ENCODE measurements at places on chromosomes 13 and 19.

DNA sequence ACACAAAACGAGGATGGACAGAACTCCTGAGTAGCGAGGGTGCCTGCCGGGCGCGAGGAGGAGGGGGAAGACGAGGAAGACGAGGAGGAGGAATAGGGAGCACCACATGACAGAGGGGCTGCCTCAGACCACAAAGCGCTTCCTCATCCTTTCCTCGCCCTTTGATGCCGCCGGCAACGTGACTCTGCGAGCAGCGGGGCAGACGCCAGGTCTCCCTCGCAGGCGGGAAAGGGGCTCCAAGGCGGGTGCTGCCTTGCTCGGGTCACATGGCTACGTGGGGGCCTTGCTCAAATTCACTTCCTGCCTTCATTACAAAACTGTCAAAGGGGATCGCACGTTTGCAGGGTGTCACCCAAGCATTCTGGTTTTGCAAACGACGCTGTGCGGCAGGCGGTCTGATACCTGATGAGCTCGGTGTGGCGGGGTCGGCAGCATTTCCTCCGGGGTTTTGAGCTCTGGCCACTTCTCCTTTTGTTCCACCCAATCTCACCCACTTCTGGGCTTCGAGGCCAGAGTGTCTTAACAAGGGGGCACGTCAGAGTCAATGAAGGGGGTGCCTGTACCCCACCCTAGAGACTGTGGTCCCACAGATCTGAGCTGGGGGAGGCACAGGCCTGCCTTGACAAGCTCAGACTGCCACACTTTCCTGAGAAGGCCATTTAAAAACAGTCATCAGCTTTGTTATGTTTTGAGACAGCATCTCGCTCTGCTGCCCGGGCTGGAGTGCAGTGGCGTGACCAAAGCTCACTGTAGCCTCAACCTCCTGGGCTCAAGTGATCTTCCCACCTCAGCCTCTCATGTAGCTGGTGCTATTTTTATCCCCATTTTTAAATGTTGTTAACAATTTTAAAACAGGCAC lies 14.9 kb downstream of the MAP2K2 start:
- DNase-seq, result peak; percentile 65

- DNase-seq, result no peak
Measured at GRCh38 chr13:103839460-103839859, 773.2 kb upstream of the SLC10A2 start.

DNA sequence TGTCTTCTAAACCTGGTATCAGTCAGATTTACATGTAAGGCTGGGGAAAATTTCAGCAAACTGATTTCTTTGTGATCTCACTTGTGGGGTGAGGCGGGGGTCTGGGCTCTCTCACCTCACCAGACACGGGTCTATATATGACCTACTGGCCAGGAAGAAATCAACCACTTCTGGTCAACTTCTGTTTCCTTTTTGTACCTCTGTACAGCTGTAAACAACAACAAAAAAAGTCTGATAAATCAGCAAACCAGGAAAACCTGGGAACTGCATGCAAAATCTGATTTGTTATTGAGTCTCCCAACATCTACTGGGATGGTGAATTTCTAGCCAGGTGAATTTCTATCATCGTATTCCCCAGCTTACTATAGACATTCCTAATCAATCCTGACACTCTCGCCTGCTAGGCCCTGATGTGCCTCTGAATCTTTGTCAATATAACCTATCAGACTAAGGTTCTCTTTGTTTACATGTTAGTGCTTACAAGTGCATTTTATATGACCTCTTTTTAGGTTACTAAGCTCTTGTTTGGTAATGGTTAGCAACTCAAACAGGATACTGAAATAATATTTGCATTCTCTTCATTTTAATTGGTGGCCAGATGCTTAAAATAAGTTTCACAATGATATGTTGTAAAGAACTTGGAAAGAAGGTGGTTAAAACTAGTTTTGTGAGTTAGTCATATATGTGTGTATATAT lies 77.7 kb downstream of the LRRC63 start:
- no peak for DNase-seq

DNA sequence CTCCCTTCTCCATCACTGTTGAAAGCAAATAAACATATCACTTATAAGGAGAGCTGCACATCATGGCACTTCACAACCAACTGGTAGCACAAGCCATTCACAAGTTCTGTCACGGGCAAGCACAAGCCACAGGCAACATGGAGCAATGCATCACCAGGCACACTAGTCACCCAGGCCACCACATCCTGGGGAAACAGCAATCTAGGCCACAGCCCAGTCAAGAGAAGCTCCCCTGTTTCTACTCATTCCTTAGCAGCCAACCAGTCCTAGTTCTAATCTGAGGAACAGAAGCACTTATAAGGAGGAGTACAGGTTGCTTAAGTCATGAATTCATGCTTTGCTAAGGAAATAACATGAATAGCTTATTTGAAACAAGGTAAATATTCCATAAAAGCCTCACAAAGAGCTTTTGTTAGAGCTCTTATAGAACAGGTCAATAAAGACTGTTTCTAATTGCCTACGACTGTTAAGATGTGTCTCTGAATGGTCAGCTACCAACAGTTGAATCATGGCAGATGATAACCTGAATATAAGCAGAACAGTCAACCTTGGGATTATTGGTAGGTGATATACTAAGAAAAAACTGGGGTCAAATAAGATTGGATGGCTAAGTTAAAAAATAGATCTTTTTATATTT lies 169.0 kb downstream of the TBC1D4 start:
- DNase-seq, result no peak

DNA sequence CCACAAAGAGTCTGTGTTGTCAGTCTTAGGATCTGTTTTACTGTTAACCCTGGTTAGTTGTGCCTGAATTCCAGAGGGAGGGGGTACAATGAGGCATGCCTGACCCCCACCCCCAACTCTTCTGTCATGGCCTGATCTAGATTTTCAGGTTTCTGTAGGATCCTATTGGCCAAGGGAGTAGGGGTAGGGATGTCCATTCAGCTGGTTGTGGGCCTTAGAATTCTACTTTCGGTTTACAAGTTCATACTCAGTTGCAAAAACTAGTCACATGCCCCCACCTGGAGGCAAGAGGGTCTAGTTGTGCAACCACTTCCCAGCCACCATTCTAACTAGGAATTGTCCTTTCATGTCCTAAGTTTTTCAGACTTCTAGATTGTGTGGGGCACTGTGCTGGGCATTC lies 94.3 kb upstream of the MBNL2 start:
- DNase-seq, result no peak

- no peak for DNase-seq
Measured at GRCh38 chr13:87344176-87344575, 327.0 kb upstream of the SLITRK5 start.

DNA sequence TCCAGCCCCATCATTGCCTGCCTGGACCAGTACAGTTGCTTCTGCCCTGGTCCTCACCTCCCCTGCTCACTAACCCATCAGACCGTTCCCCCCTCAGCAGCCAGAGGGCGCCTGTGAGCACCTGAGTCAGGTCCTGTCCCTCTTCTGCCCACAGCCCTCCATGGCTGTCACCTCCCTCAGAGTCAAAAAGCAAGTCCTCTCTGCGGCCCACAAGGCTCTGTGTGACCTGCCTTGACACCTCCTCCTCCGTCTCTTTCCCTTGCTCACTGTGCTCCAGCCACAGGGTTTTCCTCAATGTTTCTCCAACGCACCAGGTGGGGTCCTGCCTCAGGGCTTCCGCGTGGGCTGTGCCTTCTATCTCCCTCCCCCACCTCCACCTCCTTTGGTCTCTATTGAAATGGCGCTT lies 29.4 kb upstream of the PTPRS start:
- no peak for DNase-seq

- DNase-seq, result no peak
Measured at GRCh38 chr19:28170066-28170465, 1042.9 kb downstream of the UQCRFS1 start.

GRCh38 chr19:31349160-31349881 lies at the start of gene TSHZ3:
TSS of gene TSHZ3 (minus strand) at chr19:31349436. CDS start at chr19:31349219, 217 bp downstream.
- no peak for DNase-seq

- no peak for DNase-seq
Measured at GRCh38 chr13:61417086-61417570, 1.5 kb upstream of the PCDH20 start.

GRCh38 chr13:111663505-111663904 lies 343.1 kb downstream of the TEX29 start:
- no peak for DNase-seq

- DNase-seq, result no peak
Measured at GRCh38 chr19:3565139-3565538, 7.6 kb upstream of the HMG20B start.

DNA sequence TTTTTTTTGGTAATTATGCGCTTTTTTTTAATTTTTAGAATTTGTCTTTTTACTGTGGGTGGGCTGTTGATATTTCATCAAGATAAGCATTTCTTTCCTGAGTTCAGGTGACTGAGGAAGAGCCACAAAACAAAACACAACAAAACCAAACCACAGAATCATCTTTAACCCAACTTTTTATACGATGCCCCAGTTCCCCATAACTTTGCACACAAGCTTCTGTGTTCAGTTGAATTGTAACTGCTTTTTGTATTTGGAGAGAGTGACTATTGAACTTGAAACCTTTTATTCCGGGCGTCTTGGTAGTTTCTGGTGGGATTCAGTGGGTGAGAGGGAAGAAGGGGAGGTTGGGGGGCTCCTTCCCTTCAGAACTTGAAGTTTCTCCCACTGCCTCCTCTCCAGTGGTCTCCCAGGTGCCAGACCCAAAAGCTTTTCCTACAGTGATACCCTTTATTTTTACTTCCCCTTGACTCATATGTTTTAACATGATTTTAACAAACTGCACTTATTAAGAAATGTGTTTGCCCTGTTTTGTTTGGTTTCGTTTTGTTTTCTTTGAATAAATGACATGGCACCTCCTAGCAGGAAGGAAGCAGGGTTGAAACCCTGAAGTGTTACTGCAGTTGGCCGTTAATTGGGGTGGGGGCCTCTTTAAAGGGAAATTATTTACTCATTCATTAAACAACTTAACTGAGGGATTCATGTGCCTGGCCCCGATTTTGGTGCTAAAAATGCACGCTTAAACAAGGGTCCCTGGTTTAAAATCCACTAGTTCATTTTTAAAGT lies 2.7 kb upstream of the CCDC97 start:
- no peak for DNase-seq

- DNase-seq, result no peak
Measured at GRCh38 chr13:46595136-46595884, 42.3 kb downstream of the LRCH1 start.

- no peak for DNase-seq
Measured at GRCh38 chr13:21557995-21558394, 46.0 kb downstream of the MICU2 start.

DNA sequence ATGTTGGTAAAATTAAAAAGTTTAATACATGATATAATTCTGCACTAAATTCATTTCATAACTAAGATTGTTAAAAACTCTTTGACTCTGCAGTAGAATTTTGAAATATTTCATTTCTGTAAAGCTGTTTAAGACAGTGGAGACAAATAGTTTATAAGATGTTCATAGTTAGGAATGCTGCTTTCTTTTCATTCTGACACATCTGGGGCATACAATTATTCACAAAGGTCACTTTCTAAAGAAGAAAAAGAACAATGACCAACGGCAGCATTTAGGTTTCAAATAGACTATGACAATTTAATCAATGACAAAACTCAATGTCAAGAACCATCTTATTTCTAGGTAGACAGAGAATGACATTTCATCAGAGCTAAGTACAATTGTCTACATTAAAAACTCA lies 1422.1 kb downstream of the PCDH9 start:
- no peak for DNase-seq

- DNase-seq, result no peak
Measured at GRCh38 chr19:35015954-35016351, 14.3 kb upstream of the SCN1B start.

DNA sequence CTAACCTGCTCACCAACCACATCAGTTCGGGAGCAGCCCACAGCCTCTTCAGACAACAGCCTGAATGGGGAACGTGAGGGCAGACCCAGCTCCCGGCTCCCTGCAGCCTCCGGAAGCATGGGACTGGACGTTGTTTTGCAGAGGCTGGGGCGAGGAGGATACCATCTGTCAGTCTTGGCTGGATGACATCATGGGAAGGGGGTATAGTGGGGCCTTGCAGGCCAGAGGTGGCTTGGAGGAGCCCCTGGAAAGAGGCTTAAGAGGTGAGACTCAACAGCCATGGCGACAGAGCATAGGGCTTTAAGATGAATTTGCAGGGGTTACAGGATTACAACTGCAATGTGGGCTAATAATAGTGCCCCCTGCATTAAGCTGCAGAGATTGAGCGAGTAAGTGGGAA lies 1.5 kb downstream of the FXYD3 start:
- DNase-seq, result no peak

DNA sequence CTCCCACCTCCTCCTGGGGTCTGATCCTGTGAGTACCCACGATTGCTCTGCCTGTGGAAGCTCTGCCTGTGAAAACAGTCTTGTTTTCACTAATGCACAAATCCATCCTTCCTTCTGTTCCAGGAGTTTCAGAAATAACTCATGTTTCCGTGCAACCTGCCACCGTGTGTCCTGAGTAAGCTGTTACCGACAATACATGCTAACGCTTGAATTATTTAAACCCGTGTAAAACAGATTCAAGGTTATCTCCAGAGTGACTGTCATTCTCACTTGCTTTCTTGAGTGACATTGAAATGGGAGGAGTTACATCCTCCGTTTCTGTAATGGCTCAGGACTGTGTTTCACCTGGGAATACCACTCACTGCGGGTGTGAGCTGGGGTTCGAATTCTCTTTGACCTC lies 24.9 kb downstream of the GPR12 start:
- no peak for DNase-seq

GRCh38 chr19:52725528-52725961 lies 9.3 kb downstream of the ZNF611 start:
- no peak for DNase-seq

Measured in stimulated activated CD8-positive, alpha-beta memory T cell treated with anti-CD3 and anti-CD28 coated beads, Interleukin-15, amount 100 ng/mL, for 4 hours (primary cell).